ENCODE measurements at places on chromosomes 2 and 18.

DNA sequence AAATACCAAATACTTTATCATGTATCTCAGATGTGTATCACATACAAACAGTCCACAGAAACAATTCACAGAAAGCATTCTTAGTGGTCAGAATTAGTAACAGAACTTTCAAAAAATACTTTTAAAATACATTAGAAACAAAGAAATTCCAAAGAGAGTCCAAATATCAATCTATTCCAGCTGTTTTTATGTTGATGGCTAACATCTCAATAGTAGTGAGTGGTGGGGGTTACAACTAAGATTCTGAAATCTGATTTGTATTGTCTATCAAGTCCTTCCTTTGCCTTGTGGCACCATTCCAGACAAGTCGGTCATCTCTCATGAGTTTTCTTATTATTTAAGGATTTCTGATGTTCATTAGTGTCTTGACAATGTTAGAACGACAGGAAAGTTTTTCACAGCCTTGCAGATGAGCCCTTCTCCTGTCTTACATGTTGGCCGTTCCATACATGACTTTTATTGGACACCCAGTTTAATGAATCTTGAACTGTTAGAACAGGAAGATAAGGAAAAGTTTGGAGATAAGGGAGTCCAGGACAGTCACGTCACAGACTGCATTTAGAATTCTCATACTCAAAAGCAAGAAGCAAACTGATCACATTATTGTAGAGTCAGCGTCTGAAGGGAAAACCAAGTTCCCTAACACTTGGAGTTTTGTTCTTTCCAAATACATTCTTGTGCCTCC lies 410.3 kb downstream of the PID1 start:
- DNase-seq: no peak

GRCh38 chr2:96942907-96943632 lies 43.3 kb downstream of the FAM178B start:
- DNase-seq: no peak

GRCh38 chr2:104577143-104577542 lies 276.8 kb upstream of the POU3F3 start:
- DNase-seq: no peak

DNA sequence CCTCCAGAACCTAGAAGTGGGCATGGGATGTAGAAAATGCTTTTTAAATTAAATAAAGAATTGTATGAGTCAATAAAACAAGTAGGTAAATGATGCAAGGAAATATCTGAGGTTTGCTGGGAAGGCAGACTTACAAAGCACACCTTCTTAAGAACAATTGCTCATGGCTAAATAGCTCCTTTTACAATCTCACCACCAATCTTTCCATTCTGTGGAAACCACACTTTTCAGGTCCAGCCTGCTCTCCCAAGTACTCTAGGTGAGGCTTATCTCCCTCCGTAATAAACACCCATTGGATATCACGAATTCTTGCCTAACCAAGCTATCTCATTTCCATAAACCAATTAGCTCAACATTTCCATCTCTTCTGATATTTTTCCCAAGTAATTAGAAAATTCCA lies 91.5 kb upstream of the SLC8A1 start:
- DNase-seq: no peak
